Putamen (tissue), 1 donor: ENCODE measurements at places on chromosomes 11 and 22.

GRCh38 chr11:64753019-64753379, 6.8 kb downstream of the PYGM start:
- DNase-seq: no peak

DNA sequence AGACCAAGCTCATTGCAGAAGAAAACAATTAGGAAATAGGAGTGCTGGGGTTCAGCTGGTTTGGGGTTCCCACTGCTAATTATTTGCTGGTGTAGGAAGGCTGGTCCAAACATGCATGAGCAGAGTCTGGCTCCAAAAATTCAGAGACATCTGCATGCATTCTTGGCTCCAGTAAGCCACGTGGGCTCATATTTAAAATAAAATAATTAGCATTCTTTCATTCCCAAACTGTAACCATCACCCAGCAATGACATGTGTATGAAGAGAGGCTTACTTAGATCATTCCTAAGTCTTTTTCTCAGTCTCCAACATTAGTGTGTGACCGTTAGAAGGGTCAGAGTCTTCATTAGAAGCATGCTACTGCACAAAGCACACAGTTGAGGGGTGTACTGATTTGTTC, 58.4 kb downstream of the EFCAB6 start:
- no peak for DNase-seq

- DNase-seq: no peak
Observed at GRCh38 chr11:7596975-7597391, 76.3 kb downstream of the CYB5R2 start.

DNA sequence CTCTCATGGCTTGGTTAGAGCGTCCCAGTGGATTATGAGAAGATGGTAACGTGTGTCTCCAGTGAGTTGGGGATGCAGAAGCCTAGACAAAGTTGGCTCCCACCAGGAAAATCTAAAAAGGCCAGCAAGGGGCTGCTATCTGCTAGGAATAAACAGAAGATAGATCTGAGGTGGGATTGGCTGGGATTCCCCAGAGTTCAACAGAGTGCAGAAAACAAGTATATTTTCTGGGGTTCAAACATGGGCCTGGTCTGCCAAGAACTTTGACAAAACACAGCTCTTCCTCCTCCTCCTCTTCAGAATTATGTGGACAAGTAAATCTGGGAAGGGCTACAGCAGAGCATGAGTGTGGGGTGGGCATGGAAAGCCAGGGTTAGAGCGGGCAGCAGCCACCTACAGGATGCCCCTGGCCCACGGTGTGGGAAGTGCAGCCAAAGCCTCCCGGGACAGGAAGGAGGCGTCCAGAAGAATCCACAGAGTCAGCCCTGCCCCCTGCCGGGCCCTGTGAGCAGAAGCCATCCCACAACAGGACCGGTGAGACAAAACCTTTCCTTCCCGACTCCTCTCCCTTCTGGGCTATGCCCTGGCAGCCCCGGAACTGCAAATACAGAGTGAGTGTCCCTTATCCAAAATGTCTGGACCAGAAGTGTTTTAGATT, 67.1 kb downstream of the CD82 start:
- DNase-seq: no peak

GRCh38 chr11:96062134-96062533, 138.2 kb upstream of the MTMR2 start:
- DNase-seq: no peak

DNA sequence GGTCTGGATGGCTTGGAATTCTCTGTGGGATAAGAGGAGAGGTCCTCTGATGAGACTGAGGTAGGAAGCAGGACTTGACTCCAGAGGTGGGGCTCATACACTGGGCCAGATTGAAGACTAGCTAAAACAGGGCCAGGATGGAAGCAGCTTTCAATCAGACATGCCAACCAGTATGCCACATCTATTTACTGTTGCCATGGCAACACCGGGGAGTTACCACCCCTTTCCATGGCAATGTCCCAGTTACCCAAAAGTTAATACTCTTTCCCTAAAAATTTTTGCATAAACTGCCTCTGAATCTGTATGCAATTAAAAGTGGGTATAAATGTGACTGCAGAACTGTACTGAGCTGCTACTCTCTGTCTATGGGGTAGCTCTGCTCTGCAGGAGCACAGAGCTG, 247.5 kb upstream of the ZBED5 start:
- DNase-seq: peak; percentile 11

DNA sequence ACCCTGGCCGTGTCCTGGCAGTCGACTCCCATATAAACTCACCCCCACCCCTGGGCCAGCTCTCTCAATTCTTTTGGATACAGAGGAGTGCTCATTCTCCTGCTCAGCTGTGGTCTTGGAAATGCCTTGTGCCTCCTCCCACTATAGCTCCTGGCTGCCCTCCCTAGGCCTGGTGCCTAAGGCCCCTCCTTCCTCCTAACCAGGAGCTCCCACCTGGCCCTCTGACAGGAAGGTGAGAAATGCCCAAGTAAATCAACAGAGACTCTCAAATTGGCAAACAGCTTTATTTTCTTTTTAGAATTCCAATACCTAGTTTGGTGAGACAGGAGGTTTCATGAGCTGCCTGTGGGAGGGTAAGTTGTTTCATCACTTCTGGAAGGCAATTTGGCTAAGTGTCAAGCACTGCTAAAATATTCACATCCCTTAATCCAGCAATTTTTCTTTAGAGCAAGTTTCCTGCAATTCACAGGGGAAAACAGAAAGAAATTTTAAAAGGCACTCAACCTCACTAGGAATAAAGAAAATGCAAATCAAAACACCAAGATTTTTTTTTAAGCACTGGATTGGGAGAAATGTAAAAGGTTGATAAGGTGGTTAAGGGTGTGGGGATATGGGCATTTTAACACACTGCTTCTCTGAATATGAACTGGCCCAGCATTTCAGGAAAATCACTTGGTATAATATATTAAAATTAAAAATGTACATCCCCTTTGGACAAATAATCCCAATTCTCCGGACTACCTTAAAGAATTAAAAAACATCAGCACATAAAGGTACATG, 209.7 kb upstream of the ARHGAP20 start:
- peak; percentile 47 for DNase-seq

GRCh38 chr11:42598341-42598740, 713.5 kb upstream of the API5 start:
- DNase-seq: no peak

GRCh38 chr11:133015457-133015856, 516.8 kb downstream of the OPCML start:
- DNase-seq: no peak

GRCh38 chr11:64444838-64445441, 86.0 kb downstream of the RPS6KA4 start:
- DNase-seq: no peak

- no peak for DNase-seq
Observed at GRCh38 chr22:30313527-30314363, 13.0 kb downstream of the TBC1D10A start.

- no peak for DNase-seq
Observed at GRCh38 chr22:43014316-43014868, 557 bp downstream of the PACSIN2 start.

GRCh38 chr11:116615211-116615865, 157.4 kb downstream of the BUD13 start:
- no peak for DNase-seq

GRCh38 chr11:107549253-107549953, 16.1 kb downstream of the ALKBH8 start:
- DNase-seq: no peak

GRCh38 chr11:120431633-120432032, 79.9 kb upstream of the GRIK4 start:
- no peak for DNase-seq

- no peak for DNase-seq
Observed at GRCh38 chr11:34886609-34887008, 29.6 kb downstream of the APIP start.

- DNase-seq: no peak
Observed at GRCh38 chr11:23539556-23539955, 679.3 kb upstream of the CCDC179 start.

DNA sequence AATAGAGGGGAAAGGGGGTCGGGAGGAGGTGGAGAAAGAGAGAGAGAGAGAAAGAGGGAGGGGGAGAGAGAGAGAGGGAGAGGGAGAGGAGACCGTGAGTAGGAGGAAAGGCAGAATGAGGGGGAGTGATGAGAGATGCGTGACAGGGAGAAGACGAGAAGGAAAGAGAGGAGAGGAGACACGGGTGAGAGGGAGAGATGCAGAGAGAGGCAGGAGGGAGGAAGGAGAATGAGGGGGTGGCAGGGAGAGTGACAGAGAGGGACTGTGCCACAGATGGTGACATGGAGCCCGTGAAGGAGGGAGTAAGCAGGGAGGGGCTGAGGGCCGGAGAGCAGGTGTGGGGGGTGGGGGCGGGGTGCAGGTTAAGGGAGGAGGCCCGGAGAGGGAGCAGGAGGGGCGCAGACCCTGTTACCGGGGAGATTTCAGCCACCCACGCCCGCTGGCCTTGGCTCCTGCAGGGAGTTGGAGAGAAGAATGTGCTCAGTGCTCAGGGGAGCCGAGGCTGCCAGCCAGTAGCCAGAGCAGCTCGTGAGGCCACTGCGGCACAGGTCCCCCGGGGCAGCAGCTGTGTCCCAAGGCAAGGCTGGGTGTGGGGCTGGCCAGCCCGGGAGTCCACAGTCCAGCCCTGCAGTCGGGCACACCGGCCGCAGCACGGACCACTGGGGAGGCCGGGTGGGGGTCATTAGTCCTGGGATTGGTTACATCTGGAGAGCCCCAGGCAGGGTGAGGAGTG, at the start of gene SSTR3:
TSS of gene SSTR3 (minus strand) at position 304 of the 733 bp plus-strand sequence. CDS start 4,674 bp downstream, outside the sequence.
- DNase-seq: no peak

DNA sequence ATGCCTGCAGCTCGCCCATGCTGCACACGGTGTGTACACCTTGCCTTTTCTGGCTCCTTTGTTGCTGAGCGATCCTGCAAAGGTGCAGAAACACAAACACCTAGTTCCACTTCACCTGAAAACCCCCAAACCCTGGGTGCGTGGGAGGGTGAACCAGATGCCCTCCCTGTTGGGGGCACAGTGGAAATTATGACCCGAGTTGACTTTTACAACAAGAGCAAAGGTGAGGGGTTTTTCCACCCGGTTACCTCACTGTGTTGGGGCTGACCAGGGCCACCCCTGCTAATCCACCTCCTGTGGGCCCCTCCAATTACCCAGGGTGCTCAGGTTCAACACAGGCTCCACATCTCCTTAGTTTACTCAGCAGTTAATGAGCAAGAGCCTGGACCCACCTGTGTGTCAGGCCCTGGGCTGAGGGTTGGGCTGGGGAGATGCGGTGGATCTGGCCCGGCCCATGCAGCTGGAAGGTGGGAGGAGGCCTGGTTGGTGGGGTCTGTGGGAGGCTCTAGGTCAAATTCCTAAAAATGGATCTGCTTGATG, 42.1 kb downstream of the LRRC32 start:
- DNase-seq: no peak

DNA sequence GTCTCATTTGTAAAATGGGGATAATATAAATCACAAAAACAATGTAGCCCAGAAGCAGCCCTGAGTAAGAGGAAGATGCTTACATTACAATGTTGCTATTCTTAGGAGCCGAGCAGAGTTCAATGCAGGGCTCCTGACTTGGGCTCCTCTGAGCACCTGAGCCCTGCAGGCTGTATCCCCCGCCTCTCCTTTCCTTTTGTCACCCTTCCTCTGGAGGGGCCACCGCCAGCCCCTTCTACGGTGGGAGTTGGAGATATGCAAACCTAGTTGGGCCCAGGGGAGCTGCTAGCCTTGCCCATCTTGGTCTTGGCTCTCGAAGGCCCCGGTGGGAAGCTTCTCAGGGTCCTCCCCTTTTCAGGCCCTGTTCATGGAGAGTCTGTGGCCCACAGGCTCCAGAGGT, 8.4 kb upstream of the CSNK1E start:
- no peak for DNase-seq

GRCh38 chr11:113681711-113682413, 24.2 kb downstream of the TMPRSS5 start:
- DNase-seq: no peak

DNA sequence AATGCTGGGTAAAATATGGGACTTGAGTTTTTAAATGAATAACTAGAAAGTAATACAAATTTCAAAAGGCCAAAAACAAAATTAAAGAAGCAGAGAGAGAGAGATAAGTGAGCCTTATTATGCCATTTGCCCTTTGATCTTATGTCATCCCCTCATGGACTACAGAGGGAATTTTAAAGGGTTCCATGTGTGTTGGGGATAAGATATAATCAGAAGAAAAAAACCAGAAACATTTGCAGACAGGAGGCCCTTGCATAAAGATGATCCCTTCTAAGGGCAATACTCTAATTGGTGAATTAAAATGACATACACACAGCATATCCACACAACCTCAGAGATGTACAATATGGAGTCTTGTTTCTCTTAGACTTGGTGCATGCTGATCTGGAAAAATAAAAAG, 406.6 kb upstream of the LARGE1 start:
- DNase-seq: no peak

- DNase-seq: no peak
Observed at GRCh38 chr22:26616650-26617049, 1.2 kb downstream of the CRYBB1 start.

DNA sequence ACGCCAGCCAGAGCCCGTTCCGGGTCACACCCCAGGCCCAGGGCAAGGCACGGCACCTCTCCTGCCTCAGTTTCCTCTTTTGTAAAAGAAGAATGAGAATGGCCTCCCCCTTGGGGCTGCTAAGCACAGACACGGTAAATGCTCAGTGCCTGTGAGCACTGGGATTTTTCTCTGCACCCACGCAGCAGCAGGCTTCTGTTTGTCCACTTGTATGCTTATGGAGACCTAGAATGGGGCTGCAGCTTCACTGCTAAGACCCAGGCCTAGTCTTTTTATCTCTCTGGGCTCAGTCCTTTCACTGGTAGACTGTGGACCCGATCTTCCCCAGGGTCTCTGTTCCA, 1327.9 kb downstream of the TBC1D22A start:
- no peak for DNase-seq

DNA sequence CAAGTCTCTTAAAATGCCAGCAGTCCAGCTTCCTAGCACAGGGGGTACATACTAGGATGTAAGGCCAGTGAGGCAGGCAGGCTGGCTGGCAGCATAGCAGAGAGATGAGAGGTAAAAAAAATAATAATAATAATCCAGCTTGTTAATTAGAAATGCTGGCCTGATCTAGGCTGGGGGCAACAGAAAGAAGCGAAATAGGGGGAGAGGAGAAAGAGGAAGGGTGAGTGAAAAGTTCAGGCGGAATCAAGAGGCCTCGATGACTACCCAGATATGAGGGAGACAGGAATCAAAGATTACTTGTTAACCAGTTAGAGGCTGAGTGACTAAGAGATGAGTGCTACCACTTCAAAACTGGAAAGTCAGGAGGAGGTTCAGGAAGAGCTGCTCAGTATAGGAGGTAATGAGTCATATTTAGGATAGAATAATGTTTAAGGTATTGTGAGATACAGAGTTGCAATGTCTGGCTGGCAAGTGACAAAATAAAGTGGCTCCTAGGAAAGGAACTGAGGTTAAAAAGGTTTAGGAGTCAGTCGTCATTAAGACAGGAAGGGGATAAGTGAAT, 2.8 kb downstream of the ALKBH8 start:
- no peak for DNase-seq
